Kidney (tissue), 22 donors: ENCODE measurements at places on chromosomes 13 and 19. TPM values are rescaled to one million over a fixed set of nuclear protein-coding genes. Genes with fewer than 3 reads are reported as not detected.

The GFY gene
- not detected for total RNA-seq

The VSTM1 gene
- 0.35 TPM for total RNA-seq

The PLA2G4C gene
- total RNA-seq, result 16.5 TPM

The ZNF573 gene
- total RNA-seq, result 12.2 TPM

The MCOLN1 gene
- 24.0 TPM for total RNA-seq

The CEBPA gene
- 7.1 TPM for total RNA-seq

The LGALS4 gene
- 12.2 TPM for total RNA-seq

The SACS gene
- total RNA-seq, result 12.5 TPM

The NALCN gene
- 2.4 TPM for total RNA-seq

The TFDP1 gene
- 46.9 TPM for total RNA-seq

GRCh38 chr13:66069570-66069969, 1160.6 kb downstream of the PCDH9 start:
- DNase-seq, result no peak

GRCh38 chr19:31300422-31300821, 48.8 kb downstream of the TSHZ3 start:
- no peak for DNase-seq

DNA sequence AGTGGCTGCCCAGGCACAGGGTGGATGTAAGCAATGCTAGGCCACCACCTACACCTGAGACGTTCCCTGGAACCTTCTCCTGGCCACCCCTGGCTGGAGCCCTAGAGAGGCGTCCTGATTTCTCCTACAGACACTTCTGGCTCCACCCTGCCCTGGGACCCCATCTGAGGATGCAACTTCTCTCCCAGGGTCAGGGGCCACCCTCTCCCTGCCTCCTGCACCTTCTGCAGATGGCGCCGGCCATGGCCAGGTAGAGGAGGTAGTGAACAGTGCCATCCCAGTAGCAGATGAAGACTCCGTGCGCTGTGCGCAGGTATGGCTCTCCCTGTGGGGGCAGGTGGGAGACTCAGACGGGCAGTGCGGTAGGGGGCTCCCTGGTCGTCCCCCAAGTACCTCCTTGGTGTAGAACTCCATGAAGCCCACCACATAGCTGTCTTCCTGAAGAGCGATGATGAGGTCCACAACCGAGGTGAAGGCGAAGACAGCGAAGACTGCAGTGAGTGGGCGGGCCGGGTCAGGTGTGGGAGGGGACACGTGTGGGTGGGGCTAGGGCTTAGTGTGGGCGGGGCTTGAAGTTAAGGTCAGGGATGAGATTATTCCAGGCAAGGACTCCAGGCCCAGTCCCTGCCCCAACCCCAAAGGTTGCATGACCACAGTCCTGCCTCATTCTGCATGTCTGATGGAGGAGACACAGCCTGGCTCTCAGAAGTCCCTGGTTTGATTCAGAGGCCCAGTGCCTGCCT, 3.0 kb downstream of the TM6SF2 start:
- no peak for DNase-seq

GRCh38 chr19:46890423-46891170, 29.8 kb downstream of the ARHGAP35 start:
- DNase-seq, result no peak

DNA sequence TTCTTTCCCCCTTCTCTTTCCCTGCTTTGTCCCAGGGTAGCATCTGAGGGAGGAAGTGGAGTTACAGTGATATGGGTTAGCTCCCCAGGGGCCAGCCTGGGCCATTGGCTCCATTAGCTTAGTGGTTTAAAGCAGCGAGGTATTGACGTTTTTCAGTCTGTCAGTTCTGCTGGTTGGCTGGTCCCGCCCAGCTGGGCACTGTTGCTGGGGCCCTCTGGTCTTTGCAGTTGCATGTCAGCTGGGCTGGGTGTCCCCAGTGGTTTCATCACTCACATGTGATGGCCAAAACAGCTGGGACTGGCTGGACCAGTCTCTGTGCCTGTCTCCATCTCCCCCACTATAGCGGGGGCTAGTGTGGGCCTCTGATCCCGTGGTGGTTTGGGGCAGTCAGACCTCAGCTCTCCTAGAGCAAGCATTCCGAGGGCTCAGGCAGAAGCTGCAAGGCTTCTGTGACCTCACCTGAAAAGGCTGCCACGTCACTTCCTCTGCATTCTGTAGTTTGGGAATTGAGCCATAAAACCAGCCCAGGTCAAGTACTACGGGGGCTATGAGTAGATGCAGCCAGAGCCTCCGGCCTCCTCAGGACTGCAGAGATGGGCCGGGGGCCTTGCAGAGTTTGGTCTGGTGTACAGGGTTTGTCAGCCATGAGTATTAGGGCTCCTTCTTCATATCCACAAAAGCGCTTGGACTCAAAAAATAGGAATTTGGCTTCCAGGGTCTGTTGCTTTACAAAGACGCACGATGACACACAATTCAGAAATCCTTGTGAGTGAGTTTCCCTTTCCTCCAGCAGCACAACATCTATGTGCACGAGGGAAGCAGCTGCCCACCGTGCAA, 30.0 kb downstream of the TSSK6 start:
- DNase-seq, result no peak

GRCh38 chr13:100625447-100625846, 36.9 kb upstream of the GGACT start:
- no peak for DNase-seq

DNA sequence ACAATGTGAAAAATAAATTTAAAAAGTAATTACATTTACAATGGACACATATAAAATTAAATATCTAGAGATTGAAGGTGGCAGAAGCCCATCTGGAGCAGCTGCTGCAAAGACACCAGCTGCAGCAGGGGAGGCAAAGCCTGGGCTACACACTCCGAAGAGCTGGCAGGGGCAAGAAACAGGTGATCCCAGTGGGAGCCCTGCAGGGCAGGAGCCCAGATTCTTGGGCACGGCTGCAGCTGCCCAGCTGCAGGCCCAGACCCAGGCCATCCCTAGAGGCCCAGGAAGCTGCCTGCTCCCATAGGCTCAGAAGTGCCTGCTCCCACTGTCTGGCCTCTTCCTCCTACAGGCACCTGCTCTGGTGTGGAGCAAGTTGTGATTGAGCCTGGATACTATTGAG, 1547.9 kb upstream of the SPRY2 start:
- DNase-seq, result no peak

GRCh38 chr19:54416695-54417491, 1.6 kb downstream of the TTYH1 start:
- peak; percentile 50 for DNase-seq

DNA sequence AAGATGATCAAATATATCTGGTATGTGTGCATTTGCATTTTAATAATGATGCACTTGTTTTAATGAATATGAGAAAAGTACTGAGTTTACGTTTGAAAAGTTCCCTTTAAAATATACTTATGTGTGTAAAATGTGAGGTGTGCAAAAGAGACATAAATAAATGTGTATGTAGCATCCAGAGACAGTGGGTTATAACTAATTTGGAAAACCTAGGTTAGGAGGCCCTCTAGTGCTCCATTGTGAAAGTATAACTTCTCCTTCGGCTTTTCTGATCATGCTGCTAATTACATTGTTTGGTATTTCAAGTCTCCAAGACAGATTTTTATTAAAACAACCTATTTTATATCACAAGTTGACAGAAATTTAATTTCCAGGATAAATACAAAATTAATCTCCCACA, 30.1 kb downstream of the SCEL start:
- peak; percentile 32 for DNase-seq

- no peak for DNase-seq
Observed at GRCh38 chr19:6204212-6204611, 68.7 kb downstream of the ACSBG2 start.

DNA sequence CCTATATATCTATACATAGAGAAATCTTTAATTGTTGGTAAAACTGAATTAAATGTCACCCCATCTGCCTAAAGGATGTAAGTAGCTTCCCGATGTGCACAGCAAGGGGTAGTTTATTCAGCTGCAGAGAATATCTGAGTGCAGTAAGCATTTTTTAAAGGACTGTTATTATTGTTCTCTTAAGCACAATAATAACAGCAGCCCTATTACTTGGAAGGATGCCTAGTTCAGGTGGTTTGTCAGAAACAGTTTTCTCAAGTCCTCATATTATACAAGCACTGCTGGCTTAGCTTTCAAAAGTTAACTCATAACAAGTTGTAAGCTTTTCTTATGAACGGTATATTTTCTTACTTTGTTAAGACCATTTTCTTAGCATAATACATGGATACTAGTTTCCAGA, 142.6 kb downstream of the CRYL1 start:
- no peak for DNase-seq

- DNase-seq, result no peak
Observed at GRCh38 chr19:34186205-34186604, 13.9 kb downstream of the LSM14A start.

DNA sequence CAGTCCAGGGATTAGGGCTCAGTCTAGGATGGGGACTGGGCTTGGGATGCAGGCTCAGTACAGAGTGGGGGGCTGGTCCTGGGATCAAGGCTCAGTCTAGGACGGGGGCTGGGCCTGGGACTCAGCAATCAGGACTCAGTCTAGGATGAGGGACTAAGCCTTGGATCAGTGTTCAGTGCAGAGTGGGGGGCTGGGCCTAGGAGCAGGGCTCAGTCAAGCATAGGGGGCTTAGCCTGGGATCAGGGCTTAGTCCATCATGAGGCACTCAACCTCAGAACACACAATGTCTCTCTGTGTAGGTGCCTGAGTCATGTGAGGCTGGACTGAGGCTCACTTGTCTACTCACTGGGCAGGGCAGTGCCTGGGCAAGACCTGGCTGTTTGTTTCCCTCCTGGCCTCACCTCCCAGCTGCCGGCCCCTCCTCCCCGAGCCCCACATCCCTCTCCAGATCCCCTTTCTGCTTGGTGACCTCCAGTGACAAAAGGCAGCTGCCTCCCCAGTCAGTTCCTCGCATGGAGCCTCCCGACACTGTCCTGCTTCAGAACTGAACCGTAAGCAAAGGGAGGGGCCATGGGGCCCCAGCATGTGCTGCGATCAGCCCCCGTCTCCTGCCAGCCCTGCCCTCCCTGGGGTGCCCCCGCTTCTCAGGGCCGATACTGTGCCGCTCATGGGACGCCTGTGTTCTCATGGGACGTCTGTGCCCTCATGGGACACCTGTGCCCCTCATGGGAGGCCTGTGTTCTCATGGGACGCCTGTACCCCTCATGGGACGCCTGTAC, 6.5 kb upstream of the S1PR4 start:
- DNase-seq, result peak; percentile 72

DNA sequence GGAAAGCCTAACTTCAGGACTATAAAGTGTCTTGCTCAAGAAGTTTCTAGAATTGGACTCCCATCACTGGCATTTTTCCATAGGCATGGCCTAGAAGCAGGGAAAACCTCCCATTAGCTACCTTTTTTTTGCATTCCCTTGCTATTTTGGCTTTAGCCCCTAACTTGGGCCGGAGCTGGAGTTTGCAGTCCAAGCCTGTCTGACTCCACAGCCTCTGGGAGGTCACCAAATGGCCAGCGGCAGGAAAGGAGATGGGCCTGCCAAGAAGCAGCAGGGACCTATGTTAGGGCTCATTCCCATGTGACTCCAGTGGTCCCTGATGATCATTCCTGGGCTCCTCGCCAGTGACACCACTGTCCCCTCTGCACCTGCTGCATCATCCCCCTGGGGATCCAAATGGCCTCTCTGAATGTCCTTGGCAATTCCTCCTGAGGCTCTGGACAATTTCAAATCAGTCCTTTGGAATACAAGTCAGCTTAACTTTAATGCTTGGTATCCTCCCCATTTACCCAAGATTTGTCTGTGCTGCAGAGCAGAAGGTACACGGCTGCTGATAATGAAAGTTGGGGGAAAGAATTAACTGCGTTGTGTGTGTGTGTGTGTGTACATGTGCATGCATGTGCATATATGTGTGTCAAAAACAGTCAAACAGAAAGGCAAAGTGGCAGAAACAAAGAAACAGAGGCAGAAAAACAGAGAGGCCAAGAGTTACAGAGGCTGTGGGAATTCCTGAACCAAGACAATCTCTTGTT, 69.8 kb upstream of the SERP2 start:
- no peak for DNase-seq

DNA sequence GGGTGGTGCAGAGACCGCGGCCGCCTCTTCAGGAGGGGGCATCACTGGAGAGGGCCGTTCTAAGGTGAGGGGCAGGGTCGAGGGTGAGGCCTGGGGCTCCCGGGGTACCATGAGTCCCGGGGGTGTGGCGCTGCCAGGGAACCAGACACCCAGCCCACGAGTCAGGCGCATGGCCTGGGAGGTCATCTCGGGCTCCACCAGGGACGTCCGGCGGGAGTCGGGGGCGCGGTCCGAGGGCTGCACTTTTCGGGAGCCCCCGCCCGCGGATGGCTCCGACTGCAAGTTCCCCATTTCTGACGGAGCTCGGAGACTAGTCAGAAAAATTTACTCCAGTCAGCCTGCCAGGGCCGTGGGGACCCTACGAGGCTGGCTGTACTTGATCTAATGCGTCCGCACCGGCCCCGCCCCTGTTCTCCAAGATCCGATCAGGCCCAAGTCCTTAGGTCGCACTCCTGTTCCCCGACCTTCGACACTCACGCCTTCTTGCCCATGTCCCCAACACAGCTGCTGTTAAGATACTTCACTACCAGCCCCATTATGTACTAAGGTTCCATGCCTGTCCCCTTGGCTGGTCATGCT, 774 bp downstream of the GGN start:
- DNase-seq, result no peak

DNA sequence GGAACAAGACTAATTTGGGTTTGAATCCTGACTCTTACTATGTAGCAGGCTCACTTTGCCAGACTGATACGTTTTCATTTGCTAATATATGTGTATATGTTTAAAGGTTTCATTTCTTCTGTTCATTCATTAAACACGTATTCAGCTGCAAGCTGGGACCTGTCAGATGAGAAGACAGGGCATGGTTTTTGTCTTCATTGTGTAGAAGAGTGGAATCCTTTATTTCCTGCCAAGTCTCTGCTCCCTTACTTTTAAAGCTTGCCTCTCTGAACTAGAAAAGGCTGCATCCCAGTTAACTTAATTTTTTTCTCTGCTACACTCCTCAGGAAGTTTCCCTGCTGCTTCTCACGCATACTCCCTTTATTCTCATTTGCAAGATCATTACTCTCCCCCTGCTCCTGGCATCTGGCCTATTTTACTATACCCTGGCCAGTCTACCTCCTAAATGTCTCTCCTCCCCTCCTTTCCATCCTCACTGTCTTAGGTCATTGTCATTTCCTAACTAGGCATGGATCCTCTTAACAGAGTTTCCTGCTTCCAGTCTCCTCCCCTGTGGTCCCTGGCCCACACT, 141.0 kb upstream of the TMTC4 start:
- no peak for DNase-seq

DNA sequence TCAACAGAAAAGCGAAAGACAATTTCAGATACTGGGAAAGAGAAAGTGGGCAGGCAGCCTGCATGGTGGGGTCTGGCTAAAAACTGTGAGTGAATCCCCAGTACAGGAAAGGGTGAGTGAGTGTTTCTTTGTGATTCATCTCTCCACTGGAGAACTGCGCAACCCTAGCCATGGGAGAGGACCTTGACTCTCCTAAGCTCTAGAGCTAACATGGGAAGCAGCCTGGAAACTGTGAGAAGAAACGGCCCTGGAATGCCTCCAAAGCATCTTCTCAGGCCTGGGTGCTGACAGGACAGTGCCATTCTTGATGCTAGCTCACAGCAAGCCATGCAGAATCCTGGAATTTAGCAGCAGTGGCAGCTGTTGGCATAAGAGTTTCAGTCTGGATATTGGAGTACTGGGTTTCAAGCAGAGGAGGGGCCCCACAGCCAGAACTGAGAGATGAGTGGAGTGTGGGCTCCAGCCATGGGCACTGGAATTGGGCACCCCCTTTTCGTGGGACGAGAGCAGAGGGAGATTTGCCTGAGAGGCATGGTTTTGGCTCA, 18.7 kb upstream of the SLAIN1 start:
- DNase-seq, result no peak
